ENCODE measurements at places on chromosomes 1 and 21.

DNA sequence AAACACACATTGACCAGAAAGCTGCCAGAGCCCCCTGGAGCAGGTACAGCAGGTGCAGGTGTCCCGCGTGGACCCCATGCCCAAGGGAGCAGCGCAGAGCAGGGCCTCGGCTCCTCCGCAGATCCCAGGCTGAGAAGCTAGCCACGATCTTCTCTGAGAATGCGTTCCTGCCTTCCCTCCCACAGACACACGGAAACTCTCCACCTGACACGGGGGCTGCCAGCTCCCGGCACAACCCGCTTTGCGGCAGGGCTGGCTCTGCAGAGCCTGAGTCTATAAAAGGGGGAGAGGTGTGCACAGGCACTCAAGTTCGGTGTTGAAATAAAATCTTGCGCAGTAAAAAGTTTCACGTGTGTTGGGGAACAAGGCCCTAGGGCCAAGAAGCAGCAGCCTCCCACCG, 9.6 kb downstream of the MEGF6 start:
- no peak for DNase-seq

- no peak for DNase-seq
Measured at GRCh38 chr1:17465228-17465627, 25.8 kb upstream of the RCC2 start.

DNA sequence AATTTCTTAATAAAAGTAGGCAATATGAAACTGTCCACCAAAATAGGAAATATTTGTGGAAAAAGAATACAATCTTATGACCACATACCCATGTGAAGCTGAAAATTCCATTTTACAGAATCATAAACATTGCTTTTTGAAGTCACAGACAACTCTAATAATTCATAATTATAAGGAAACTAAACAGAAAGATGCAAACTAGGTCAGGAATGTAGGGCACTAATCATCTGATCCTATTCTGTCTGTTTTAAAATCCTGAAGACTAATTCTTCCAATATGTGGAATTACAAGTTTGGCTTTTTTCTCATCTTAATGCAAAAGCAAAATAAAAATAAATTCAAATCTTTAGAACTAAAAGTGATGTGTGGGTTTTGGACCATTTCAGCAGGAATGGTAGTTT, 528.6 kb downstream of the LTN1 start:
- DNase-seq = no peak

DNA sequence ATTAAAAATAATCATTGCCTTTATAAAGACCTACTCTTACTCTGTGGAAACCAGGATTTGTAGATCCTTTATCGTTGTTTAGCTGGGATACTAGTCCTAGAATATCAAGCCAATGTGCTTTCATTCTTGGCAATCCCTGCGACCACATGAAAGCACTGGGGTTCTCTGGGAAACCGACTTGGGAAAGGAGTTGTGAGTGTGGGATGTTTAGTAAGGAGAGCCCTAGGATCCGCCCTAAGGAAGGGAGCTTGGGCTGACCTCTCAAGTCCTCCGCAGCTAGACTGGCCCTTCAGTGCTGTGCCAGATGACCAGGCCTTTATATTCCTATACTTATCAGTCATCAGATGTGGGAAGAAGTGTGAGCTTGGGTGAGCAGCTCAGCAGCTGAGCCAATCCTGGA, 5.2 kb upstream of the KRTAP19-8 start:
- DNase-seq = no peak

- DNase-seq = peak; percentile 11
Measured at GRCh38 chr1:79006564-79006963, at the start of gene ADGRL4. Gene ADGRL4 (minus strand): TSS chr1:79006730. CDS start chr1:79006654, 76 bp downstream.

GRCh38 chr21:30629200-30629599, 5.8 kb upstream of the KRTAP20-2 start:
- no peak for DNase-seq

DNA sequence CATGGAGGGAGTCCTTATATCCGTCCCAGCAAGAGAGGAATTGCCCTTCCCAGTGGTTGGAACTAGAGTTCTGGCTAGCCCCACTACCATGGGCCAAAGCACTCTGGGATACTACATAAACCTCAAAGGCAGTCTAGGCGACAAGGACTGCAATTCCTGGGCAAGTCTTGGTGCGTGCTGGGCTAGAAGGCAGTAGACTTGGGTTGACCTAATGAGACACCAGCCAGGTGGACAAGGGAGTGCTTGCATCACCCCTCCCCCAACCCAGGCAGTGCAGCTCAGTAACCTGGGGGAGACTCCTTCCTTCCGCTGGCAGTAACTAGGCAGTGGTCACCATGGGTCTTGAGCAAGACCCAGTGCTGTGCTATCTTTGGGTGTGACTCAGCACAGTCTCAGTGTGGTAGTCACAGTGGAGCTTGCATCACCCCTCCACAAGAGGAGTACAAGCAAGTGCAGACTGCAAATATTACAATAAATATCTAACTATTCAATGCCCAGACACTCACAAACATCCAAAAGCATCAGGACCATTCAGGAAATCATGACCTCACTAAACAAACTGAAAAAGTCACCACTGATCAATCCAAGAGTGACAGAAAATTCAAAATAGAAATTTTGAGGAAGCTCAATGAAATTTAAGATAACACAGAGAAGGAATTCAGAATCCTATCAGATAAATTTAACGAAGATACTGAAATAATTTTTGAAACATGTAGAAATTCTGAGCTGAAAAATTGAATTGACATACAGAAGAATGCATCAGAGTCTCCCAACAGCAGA, 84.7 kb upstream of the LYPLAL1 start:
- DNase-seq = no peak

Measured in D341Med (cell line).